GF-D8 (cell line): ENCODE measurements at places on chromosomes 4 and X.

DNA sequence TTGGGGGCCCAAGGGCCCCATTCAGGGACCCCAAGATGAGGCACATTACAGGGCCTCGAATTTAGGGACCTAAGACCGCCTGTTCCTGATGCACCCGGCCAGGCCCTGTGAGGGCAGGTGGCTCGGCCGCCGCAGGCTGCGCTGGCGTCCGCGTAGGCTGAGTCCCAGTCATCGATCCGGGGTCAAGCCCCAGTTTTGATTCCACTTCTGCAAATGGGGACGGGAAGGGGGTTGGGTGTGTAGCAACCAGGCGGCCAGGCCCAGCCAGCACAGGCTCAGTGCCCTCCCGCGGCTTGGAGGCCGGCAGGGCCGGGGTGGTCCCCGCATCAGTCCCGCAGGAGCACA lies 327 bp downstream of the PNPLA4 start:
- no peak for DNase-seq

- no peak for DNase-seq
These were observed 51.8 kb downstream of the GC start for GRCh38 chr4:71732066-71732465.

DNA sequence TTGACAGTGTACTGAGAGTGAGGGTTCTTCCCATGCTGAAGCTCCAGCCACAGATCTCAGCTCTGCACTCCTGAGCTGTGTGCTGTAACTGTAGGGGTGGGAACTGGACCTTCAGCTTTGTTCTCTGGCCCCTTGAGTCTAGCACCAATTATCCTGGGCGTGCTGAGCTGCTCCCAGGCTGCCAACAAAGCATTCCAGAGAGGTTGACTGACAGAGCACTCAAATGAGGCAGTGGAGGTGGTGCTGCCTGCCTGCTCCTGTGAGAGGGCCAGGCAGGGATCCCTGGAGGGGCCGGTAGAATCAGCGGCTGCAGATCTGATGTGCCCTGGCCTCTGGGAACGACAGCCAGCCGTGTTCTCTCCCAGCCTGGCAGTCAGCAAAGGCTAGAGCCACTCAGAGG lies 375.7 kb upstream of the AADAT start:
- no peak for DNase-seq

GRCh38 chr4:153520801-153521329 lies 54.7 kb downstream of the TMEM131L start:
- peak; percentile 92 for DNase-seq

DNA sequence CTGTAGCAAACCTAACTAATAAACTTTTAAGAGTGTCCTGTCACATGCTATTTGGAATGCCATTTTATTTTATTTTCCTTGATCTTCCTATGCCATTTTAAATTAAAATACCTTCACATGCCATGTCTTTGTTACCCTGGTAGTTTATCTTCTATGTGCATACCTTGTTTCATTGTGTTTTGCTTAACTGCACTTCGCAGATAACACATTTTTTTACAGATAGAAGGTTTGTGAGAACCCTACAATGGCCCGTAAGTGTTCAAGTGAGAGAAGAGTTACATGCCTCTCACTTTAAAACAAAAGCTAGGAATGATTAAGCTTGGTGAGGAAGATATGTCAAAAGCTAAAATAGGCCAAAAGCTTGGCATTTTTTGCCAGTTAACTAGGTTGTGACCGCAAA lies 744.1 kb downstream of the STIM2 start:
- DNase-seq = no peak

GRCh38 chr4:86160426-86160825 lies 199.4 kb downstream of the MAPK10 start:
- DNase-seq = no peak

DNA sequence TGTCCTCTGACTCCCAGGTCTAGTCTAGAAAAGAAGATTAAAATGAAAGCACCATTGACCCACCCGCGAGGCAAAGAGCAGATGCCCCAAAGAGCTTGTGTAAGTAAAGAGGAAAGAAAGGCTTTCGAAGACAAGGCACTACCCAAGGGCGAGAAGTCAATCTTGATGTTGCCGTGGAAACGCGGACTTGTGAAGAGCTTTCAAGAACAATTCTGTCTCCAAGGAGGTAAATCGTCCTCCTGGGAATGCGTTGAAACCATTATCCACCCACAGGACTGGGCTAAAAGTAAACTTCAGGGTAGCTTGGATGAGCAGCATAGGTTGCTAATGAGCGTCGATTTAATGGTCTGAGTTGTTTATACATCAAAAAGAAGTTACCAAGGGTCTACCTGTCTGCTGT lies 189.3 kb downstream of the DHRSX start:
- DNase-seq = no peak

DNA sequence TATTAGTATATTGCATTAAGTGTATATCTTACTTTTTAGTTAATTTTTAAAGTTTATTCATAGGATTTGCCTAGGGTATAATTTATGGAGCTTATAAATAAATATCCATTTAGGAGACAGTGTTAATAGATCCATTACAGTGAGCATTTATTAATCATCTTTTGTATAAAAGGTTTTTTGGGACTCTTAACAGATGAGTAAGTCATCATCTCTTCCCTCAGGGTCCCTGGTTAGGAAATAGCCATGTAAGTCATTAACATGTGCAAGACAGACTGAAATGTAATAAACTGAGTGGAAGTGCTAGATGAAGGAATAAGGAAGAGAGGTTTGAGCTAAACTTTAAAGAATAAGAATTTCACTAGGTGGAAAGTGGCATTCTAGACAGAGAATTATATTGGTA lies 69.2 kb downstream of the PAQR3 start:
- no peak for DNase-seq

GRCh38 chrX:133749951-133750350 lies 235.4 kb downstream of the GPC3 start:
- no peak for DNase-seq

- no peak for DNase-seq
These were observed 24.2 kb downstream of the HERC3 start for GRCh38 chr4:88616275-88617150.

- no peak for DNase-seq
These were observed 22.7 kb upstream of the MSN start for GRCh38 chrX:65644621-65645289.

GRCh38 chrX:66191563-66191962 lies 27.5 kb downstream of the HEPH start:
- no peak for DNase-seq
